Activated T-cell treated with anti-CD3 and anti-CD28 coated beads, Interleukin-2, amount 50 U/mL, for 72 hours (primary cell): ENCODE measurements at places on chromosomes 3 and 15. TPM values are rescaled to one million over a fixed set of nuclear protein-coding genes. Genes with fewer than 3 reads are reported as not detected.

The IL17RB gene
- total RNA-seq: 0.26 TPM

The PLD1 gene
- total RNA-seq: 0.65 TPM

The CATSPER2 gene
- total RNA-seq: 6.9 TPM

The GATA2 gene
- 4.1 TPM for total RNA-seq

The TMCO5A gene
- not detected for total RNA-seq
